Activated T-cell treated with anti-CD3 and anti-CD28 coated beads, Interleukin-2, amount 50 U/mL, for 24 hours (primary cell): ENCODE measurements at places on chromosomes 4 and X.

- H3K4me3 ChIP-seq = no peak overlapping the region
- no peak for DNase-seq
- H3K4me1 ChIP-seq = peaks cover 26% of the 10 kb centered on the region
- H3K36me3 ChIP-seq = no peaks in the 10 kb centered on the region
- H3K27ac ChIP-seq = no peak overlapping the region
Observed at GRCh38 chrX:150410513-150410912, 47.4 kb downstream of the MAMLD1 start.

DNA sequence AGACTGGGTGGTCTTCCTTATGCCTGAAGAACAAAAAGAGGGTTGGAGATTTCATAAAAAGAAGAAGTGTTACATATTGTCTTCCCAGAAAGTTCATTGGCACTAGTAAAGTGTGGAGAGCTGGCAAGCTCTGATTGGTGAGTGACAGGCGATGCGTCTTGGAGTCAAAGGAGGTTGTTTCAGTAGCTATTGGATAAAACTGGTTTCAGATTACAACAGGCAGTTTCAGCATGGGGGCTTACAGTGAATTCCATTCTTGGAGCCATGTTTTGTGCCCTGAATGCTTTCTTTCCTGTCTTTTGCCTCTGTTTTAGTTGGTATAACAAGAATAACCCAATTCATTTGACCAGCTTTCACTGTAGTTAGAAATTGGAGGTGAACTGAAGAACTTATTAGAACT, 750.5 kb downstream of the ADGRL3 start:
- no peaks in the 10 kb centered on the region for H3K27me3 ChIP-seq
- H3K27ac ChIP-seq = no peak overlapping the region
- no peak for DNase-seq
- H3K4me3 ChIP-seq = no peak overlapping the region
- no peaks in the 10 kb centered on the region for H3K4me1 ChIP-seq
- no peaks in the 10 kb centered on the region for H3K36me3 ChIP-seq

DNA sequence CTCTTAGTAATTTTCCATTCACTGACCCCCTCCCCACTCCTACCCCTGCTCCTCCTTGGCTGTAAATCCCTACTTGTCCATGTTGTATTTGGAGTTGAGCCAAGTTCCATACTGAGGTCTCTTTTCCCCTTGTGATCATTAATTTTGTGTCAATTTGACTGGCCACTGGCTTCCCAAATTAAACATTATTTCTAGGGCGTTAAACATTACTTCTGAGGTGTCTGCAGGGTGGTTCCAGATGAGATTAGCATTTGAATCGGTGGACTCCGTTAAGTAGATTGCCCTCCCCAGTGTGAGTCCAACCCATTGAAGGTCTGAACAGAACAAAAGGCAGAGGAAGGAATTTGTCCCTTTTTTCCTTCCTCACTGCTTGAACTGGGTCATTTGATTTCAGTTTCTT, 25.7 kb downstream of the SLC39A8 start:
- H3K27me3 ChIP-seq = no peaks in the 10 kb centered on the region
- H3K4me3 ChIP-seq = no peak overlapping the region
- peaks cover 41% of the 10 kb centered on the region for H3K36me3 ChIP-seq
- peaks cover 40% of the 10 kb centered on the region for H3K4me1 ChIP-seq
- no peak overlapping the region for H3K27ac ChIP-seq

DNA sequence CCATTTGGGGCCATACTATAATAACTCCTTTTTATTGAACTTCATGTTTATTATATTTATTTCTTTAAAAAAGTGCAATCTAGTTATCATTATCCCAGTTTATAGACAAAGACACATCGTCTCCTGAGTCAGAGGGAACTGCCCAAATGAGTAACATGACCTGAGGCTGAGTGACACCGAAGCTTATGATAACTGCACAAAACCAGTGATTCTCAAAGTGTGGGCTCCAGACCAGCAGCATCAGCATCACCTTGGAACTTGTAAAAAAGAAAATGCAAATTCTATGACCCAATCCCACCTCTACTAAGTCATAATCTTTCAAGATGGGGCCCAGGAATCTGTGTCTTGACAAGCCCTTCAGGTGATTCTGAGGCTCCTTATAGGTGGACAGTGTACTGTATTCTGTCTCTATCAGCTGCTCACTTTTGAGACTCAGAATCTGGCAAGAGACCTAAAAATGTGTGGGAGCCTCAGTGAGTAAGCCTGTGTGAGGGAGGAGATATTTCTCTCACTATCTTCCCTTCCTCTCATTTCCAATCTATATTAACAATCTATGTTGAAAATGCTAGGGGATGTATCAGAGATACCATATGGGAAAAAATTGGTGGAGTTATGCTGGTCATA, 147.0 kb downstream of the PACRGL start:
- H3K4me3 ChIP-seq = no peak overlapping the region
- no peak overlapping the region for H3K27ac ChIP-seq
- H3K27me3 ChIP-seq = no peaks in the 10 kb centered on the region
- no peaks in the 10 kb centered on the region for H3K4me1 ChIP-seq
- DNase-seq = no peak

DNA sequence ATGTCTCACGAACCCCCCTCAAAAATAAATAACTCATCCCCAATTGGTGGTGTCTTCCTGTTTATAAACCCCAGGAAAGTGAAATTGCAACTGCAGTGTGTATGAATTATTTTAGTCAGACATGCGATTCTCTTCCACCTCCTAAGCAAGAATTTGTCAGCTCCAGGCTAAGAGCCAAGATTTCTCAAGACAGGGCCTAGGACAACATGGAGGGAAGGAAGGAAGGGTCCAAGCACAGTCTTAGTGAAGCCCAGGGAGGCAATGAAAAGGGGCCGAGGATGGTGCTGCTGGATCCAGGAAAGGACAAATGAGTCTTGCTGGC, 20.0 kb downstream of the SH3KBP1 start:
- H3K4me1 ChIP-seq = peaks cover 71% of the 10 kb centered on the region
- H3K27ac ChIP-seq = no peak overlapping the region
- H3K36me3 ChIP-seq = no peaks in the 10 kb centered on the region
- no peak overlapping the region for H3K4me3 ChIP-seq
- no peak for DNase-seq

DNA sequence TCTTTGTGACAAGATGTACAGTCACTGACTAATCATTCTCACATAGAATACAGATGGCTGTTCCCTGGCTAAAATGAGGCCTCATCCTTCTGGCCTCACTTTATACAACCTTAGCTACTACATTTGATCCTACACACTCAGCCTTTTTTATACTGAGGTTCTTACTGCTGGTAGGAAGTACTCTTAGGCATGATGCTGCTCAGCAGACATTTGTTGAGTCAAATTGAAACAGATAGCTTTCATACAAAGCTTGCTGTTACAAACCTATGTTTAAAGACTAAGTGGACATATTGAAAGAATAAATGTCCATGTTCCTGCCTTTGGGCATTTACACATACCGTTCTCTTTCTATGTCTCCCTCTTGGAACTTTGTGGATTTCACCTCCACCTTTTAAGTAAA, 154.9 kb downstream of the NPFFR2 start:
- no peak overlapping the region for H3K27ac ChIP-seq
- DNase-seq = no peak
- no peaks in the 10 kb centered on the region for H3K4me1 ChIP-seq
- H3K4me3 ChIP-seq = no peak overlapping the region
